ENCODE measurements at places on chromosomes 12 and 14.

GRCh38 chr12:25781232-25781631 is 177.2 kb upstream of the RASSF8 start:
- DNase-seq = no peak

DNA sequence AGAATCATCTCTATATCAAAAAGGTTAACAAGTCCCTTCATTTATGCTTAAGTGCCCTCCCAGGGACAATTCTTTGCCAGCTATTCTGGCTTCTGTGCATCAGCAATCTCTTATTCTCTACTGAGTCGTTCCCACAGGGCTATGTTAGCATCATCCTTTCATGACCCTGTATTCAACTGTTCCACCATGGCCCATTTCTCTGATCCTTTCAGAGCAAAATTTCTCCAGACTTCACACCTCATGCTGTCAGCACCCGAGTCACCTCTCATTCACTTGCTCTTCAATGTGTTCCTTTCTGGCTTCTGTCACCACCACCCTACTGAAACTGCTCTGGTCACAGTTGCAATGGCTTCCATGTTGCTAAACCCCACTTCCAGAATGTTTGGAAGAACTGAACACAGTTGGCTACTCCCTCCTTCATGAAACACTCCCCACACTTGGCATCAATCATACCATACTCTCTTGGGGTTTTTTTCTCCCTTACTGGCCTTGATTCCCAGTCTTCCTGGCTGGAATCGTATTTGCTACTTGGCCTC is 159.5 kb upstream of the HMGA2 start:
- DNase-seq = no peak

- peak; percentile 58 for DNase-seq
These were observed 124.7 kb downstream of the PAPOLA start for GRCh38 chr14:96626916-96627315.

DNA sequence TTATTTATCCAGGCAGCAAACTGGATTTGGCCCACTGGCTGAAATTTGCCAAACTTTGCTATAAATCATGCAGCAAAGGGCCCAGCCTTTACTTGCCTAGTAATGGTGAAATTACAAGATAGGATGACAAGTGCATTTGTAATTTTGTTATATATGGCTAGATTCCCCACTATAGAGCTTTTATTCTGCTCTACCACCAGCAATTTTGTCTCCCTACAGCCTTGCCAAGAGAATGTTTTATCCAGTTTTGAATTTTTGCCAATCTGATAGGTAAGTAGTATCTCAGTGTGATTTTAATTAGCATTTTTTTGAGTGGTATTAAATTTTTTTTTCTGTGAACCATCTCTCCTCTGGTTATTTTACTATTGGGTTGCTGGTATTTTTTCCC is 161.6 kb downstream of the SLC41A2 start:
- no peak for DNase-seq

- DNase-seq = no peak
These were observed 1330.7 kb upstream of the TMEM132C start for GRCh38 chr12:126936181-126936851.
